ENCODE measurements at places on chromosomes 3 and 15.

- DNase-seq, result no peak
Observed at GRCh38 chr15:58026051-58026450, 39.5 kb downstream of the ALDH1A2 start.

DNA sequence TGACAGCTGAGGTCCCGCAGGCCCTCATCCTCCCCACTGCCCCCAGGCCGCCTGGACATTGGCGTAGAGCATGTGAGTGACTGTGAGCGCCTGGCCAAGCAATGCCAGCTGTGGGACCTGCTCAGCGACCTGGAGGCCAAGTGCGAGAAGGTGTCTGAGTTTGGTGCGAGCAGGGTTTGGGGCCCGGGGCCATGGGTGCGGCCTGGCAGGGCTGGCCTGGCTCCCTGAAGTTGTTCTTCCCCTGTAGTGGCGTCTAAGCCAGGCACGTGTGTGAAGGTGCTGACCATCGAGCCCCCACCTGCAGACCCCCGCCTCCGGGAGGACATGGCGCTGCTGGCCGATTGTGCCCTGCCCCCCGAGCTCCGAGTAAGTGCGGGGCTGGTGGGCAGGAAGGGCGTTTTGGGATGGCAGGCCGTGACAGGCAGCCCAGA is 4.2 kb downstream of the ABTB1 start:
- DNase-seq, result no peak

DNA sequence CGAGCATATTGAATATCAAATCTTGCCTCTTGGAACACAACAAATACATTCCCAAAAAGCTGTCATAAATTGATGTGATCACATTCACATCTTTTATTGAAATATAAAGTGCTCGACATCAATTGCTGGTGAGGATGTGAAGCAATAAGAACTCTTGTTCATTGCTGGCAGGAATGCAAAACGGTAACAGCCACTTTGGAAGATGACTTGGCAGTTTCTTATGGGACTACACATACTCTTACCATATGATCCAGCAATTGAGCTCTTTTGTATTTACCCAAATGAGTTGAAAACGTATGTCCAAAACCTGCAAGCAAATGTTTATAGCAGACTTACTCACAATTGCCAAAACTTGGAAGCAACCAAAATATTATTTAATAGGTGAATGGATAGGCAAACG is 234.9 kb downstream of the CACNA2D3 start:
- DNase-seq, result no peak

GRCh38 chr3:79018671-79019136 is 749.1 kb downstream of the ROBO1 start:
- DNase-seq, result no peak

DNA sequence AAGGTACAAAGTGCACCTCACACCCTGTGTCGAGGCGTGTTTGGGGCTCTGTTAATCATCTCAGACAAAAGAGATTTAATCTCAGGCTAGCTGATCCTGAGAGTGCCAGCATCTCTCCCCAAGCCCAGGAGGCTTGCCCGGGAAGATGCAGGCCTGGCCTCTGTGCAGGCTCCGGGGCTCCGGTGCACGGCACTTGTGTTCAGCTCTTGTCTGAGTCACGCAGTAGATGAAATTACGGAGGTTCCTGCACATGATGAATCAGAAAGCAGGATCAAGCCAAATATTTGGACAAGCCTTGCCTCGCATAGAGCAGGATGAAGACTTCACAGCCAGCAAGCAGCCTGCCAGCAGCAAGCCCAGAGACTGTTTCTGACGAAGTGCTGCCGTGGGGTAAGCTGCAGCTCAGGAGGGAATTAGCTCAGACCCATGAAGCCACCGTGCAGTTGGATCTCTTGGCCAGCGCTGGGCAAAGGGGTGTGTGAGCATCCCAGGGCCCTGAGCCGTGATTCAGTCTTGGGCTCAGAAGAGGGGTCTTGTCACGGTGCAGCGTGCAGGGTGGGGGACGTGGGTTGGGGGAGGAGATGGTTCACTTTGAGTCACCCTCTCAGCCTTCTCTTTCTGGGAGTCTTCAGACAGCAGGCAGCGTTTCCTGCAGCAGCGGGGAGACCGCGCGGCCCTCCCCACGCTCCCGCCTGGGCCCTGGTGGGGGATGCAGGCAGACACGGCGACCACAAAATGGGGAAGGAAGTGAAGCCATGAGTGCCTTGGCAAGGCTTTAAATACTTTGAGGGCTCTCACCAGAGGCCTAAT is 89.2 kb upstream of the MEF2A start:
- DNase-seq, result no peak

GRCh38 chr15:35852818-35853624 is 307.1 kb upstream of the DPH6 start:
- no peak for DNase-seq

DNA sequence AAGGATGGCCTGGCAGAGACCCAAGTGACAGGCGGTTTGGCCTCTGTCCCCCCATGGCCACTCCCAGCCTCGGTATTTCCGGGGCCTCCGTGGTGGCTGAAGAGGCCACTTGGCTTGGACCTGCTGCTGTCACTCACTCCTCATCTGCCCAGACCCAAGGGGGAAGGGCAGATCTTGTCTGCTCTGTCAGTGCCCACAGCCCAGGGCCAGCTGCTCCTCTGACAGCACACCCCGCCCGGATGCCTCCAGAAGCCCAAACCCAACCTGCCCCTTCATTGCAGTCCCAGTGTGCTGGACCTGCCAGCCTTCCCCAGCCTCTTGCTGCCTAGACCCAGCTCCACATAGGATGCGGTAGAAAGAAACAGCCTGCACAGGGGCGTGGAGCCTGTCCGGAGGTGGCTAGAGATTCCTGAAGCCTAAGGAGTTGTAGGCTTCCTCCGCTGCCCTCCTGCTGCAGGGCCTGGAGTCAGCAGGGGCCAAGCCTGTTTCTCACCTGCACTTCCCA is 52.0 kb downstream of the MAGEF1 start:
- no peak for DNase-seq

- DNase-seq, result no peak
Observed at GRCh38 chr15:61248790-61249189, 19.7 kb upstream of the RORA start.

GRCh38 chr15:34358367-34358766 is 8.6 kb downstream of the LPCAT4 start:
- no peak for DNase-seq

DNA sequence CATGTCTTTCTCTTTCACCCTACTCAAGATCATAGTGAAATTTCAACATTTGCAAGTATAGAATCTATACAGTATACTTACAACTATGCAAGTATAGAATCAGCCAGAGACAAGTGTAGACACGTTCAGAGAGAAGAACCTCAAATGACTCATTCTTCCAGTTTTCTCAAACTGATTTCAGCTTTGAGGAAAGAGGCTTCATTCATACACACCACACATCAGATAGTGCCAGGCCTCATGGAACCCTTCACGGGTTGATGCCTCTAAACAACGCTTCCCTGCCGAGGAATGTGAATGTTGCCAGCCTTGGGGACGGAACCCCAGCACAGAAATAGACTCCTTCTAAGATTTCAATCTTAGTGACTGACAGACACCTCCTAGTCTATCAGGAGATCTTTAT is 135.7 kb downstream of the FOXP1 start:
- DNase-seq, result no peak

DNA sequence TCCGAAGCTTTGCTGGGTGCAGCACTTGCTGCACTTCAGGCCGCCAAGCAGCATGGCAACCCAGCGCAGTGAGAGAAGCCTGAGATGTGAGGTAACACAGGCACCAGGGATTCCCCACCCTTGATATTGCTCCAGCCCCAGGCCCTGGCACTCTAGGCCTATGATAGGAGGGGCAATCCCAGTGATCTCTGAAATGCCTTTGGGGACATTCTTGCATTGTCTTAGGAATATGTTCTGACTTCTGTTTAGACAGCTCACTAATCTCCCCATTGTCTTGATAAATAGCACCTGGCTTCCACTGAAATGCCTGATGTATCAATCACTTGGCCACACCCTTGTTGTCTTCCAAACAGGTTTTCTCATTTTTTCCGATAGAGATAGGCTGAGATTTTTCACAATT is 102.8 kb downstream of the SOX14 start:
- no peak for DNase-seq
